ENCODE measurements at places on chromosomes 13 and 19.

GRCh38 chr19:5705552-5705951 lies 14.4 kb downstream of the LONP1 start:
- DNase-seq: no peak

DNA sequence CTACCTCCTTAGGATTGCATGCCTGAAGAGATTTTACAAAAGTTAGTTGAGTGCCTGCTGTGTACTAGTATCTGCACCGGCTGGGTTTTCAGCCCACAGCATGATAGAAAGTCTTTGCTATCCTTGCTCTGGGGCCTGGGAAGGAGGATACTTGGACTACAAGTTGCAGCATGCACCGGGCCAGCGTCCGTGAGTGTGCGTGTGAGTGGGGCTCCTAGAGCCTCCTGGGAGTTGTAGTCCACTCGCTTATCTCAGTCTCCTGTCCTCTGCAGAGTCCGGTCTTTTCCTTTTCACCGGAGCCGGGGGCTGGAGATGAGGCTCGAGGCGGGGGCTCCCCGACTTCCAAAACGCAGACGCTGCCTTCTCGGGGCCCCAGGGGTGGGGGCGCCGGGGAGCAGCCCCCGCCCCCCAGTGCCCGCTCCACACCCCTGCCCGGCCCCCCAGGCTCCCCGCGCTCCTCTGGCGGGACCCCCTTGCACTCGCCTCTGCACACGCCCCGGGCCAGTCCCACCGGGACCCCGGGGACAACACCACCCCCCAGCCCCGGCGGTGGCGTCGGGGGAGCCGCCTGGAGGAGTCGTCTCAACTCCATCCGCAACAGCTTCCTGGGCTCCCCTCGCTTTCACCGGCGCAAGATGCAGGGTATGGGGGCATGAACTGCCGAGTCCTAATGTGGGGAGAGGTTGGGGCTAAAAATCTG lies 20.6 kb downstream of the BRSK1 start:
- DNase-seq: no peak

DNA sequence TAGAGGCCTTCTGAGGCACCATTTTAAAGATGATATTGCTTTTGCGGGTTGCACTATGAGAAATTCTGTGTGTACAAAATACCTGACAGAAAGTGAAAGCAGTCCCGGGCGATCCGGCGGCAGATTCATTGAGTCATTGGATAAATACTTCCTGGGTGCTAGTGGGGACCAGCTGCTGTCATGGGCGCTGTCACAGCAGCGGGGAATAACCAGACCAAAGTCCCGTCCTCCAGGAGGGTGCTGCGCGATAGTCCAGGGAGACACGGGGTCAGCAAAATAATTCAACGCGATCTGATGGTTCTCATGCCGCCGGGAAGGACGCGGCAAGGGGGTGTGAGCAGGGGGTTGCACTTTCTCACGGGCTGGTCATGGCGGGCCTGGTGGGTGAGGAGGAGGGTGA lies 13.5 kb downstream of the ZFR2 start:
- DNase-seq: no peak

DNA sequence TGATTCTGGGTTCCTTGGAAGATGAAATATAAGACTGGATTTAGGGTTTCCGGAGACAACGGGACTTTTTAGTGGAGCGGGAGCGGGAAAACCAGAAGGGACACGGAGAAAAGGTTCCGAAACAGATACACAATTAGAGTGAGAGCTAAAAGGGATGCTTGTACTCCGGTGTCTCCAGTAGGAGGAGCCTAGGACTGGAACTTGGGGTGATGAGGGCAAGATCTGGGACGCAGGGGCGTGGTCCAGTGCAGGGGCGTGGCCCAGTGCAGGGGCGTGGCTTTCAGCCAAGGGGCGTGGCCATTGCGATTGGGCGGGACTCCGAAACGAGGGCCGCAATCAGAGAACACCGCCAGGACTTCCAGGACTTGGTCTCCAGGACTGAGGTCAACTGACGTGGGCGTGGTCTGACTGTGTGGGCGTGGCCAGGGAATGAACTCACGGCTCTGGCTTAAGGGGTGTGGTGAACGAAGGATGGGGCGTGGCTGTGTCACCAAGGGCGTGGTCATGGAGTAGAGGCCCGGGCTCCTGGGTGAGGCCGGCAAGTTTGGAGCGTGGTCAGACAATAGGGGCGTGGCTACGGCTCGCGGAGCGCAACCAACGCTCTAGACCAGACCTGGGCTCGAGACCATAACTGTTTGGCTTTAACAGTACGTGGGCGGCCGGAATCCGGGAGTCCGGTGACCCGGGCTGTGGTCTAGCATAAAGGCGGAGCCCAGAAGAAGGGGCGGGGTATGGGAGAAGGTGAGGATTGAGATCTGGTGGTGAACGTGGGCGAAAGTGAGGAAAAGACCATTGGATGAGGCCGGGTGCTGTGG lies at the start of gene DKKL1:
Gene DKKL1, plus strand, starts transcription at position 610 of the 815 bp plus-strand sequence. Its CDS starts 122 bp downstream, at position 732.
- peak; percentile 93 for DNase-seq

DNA sequence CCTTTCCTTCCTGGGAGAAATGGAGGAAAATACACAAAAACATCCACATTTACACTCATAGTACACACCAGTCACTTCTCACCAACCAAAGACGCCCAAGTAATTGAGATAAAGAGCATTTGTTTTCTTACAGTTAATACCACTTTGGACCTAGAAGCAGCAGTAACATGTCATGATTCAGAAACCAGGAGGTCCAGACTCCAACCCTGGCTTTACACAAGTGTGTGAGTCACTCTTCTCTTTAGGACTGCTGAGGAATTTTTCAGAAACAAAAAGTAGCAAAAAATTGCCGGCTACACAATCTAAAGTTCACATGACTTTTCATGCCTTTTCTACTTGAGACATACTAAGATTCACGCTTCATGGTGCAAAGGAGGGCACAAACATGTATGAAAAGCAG lies 42.1 kb downstream of the TUBGCP3 start:
- no peak for DNase-seq

- no peak for DNase-seq
These were observed 198.3 kb downstream of the KCNRG start for GRCh38 chr13:50213526-50213925.

- no peak for DNase-seq
These were observed 39.3 kb downstream of the LMO7 start for GRCh38 chr13:75675421-75675820.

- no peak for DNase-seq
These were observed 39.0 kb downstream of the PAN3 start for GRCh38 chr13:28177327-28177726.
